Fibroblast of lung (primary cell): ENCODE measurements at places on chromosomes 6 and 20.

DNA sequence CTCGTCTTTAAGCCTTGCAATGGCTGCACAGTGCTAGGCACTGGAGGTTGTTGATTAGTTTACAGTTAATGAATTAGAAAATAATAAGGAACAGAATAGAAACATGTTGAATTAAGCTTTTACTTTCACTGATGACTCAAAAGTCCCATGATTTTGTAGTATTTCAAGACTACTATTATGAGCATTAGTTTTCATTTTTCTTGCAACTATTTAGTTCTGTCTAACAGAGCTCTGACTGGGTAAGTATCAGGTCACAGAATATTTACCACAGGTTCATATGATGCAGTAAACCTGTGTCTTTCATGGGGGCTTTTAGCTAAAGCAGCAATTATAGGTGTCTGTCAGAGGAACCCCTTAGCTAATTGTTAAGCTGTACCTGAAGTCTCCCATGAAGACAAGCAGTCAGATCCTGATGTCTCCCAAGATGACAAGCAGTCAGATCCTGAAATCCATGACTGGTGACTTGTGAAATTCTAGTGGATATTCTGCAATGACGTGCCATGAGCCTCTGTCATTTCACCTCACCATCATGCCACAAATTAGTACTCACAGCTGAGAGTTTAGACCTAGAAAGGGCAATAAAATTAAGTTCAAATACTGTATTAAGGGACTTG lies 8.2 kb upstream of the GPR31 start:
- no peaks in the 10 kb centered on the region for H3K27me3 ChIP-seq
- no peaks in the 10 kb centered on the region for H3K36me3 ChIP-seq
- no peak overlapping the region for H3K4me3 ChIP-seq
- DNase-seq, result no peak
- no peaks in the 10 kb centered on the region for H3K4me1 ChIP-seq
- H3K27ac ChIP-seq, result no peak overlapping the region

DNA sequence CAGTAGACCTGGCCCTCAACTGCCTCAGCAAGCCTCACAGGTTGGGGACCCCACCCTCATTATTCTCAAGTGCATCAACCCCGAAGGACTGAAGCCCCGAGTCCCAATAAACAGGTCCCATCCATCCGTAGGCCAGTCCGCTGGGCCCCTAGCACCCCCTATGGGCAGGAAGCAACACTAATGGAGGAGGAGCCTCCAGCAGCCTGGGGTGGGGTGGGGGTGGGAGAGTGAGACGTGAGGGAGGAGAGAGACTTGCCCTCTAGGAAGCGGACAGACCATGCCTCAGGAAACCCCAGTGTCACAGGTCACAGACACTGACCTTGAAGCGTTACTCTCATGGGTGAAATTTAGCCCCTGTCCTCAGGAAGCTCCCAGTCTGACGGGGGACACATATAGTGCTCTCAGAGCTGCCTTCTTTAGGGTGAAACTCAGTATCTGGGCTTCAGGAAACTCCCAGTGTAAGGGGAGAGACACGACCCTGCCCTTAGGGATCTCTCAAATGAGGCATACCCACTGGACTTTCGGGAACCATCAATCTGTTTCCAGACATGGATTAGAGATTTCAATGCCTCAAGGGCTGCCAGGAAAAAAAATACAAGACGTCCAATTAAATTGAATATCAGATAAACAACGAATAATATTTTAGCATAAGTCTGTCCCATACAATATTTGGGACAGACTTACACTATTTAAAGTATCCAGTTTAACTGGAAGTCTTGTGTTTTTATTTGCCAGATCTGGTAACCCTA lies 125.8 kb downstream of the MRPL14 start:
- H3K27me3 ChIP-seq, result no peaks in the 10 kb centered on the region
- DNase-seq, result peak; percentile 40
- H3K36me3 ChIP-seq, result no peaks in the 10 kb centered on the region
- no peak overlapping the region for H3K4me3 ChIP-seq
- peaks cover 21% of the 10 kb centered on the region for H3K4me1 ChIP-seq

DNA sequence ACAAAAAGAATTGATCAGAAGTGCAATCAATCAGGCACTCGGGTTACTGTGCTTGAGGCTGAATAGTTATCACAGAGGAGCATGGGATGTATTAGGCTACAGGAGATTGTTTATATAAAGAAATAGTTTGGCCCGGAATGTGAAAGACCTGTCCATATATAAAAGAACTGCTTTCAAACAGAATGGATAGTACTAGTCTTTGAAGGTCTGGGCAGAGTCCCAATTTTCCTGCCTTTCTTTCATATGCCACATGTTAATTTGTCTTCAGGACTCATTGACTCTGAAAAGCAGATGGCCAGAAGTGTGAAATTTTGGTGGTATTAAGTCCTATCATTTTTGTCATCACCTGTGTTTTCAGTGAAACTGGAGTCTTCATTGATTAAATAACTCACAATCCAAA lies 314.5 kb downstream of the EYA4 start:
- no peak overlapping the region for H3K27ac ChIP-seq
- no peaks in the 10 kb centered on the region for H3K27me3 ChIP-seq
- no peaks in the 10 kb centered on the region for H3K36me3 ChIP-seq
- no peak overlapping the region for H3K4me3 ChIP-seq
- peaks cover 3% of the 10 kb centered on the region for H3K4me1 ChIP-seq

DNA sequence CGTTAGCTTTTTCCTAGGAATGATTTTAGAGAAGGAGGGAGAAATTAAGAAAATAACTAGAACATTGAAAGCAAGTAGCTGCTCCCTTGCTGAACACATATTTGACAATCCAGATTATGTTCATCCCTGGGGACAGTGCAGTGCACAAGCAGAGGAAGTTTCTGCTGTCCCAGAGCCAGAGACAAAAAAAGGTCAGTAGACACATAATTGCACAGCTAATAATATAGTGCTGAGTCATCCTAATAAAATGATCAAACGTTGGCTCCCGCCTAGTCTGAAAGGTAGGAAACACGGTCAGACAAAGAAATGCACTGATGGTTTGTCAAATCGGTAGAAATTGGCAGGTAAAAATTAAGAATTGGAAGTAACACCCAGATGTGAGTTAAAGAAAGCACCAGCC lies 21.7 kb upstream of the SSTR4 start:
- H3K27me3 ChIP-seq, result no peaks in the 10 kb centered on the region
- no peak overlapping the region for H3K4me3 ChIP-seq
- DNase-seq, result no peak
- no peak overlapping the region for H3K27ac ChIP-seq
- no peaks in the 10 kb centered on the region for H3K4me1 ChIP-seq

DNA sequence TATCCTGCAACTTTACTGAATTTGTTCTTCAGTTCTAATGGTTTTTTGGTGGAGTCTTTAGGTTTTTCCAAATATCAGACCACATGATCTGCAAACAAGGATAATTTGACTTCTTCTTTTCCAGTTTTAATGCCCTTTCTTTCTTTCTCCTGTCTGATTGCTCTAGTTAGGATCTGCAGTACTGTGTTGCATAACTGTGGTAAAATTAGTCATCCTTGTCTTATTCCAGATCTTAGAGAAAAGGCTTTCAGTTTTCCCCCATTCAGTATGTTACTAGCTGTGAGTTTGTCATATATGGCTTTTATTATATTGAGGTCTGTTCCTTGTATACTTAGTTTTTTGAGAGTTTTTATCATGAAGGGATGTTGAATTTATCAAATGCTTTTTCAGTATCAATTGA lies 4.3 kb downstream of the MICA start:
- peaks cover 19% of the 10 kb centered on the region for H3K36me3 ChIP-seq
- no peak overlapping the region for H3K4me3 ChIP-seq
- peaks cover 8% of the 10 kb centered on the region for H3K4me1 ChIP-seq
- DNase-seq, result peak; percentile 79
- no peak overlapping the region for H3K27ac ChIP-seq

- no peaks in the 10 kb centered on the region for H3K27me3 ChIP-seq
- peaks cover 11% of the 10 kb centered on the region for H3K4me1 ChIP-seq
- DNase-seq, result peak; percentile 36
- H3K4me3 ChIP-seq, result no peak overlapping the region
- H3K36me3 ChIP-seq, result no peaks in the 10 kb centered on the region
Observed at GRCh38 chr6:73691512-73691911, 4.5 kb upstream of the CD109 start.
